ENCODE measurements at places on chromosomes 4 and X.

GRCh38 chr4:16853640-16854039, 44.8 kb downstream of the LDB2 start:
- no peak for DNase-seq

DNA sequence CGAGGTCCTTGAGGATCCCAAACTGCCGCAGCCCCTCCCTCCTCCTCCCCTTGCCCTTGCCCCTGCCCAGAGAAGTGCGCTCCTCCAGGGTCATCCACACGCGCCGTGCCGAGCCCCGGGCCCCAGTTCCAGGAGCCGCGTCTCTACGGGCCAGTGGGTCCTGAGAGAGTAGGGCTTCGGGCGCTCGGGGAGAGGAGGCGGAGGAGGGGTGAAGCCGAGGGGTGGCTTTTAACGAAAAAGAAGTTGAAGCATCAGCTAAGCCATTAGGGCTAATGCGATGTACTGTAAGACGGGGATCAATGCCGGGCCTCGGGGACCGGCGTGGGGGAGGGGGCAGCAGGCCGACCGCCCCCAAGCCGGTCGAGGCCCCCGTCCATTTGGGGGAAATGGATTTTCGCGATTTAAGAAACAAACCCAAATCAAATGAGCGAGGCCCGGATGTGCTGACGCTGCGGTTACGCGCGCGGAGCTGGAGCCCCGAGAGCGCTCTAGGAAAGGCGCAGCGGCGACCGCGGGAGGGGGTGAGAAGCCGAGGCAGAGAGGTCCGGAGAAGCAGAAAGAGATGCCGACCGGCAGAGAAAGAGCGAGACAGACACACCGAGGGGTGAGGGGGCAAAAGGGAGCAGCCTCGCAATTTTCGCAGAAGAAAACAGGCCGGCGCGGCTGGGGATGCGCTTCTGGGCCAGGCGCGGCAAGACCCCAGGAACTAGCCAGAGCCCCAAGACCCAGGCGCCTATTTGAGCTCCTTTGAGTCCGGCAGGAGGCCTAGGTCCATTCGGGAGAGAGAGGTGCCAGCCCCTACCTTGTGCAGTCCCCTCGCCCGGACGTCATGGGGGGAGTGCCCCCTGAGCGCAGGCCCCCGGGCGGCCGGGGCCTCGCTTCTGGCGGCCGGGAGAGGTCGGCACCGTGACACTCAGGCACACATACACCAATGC, 13.6 kb downstream of the HMX1 start:
- DNase-seq, result no peak

DNA sequence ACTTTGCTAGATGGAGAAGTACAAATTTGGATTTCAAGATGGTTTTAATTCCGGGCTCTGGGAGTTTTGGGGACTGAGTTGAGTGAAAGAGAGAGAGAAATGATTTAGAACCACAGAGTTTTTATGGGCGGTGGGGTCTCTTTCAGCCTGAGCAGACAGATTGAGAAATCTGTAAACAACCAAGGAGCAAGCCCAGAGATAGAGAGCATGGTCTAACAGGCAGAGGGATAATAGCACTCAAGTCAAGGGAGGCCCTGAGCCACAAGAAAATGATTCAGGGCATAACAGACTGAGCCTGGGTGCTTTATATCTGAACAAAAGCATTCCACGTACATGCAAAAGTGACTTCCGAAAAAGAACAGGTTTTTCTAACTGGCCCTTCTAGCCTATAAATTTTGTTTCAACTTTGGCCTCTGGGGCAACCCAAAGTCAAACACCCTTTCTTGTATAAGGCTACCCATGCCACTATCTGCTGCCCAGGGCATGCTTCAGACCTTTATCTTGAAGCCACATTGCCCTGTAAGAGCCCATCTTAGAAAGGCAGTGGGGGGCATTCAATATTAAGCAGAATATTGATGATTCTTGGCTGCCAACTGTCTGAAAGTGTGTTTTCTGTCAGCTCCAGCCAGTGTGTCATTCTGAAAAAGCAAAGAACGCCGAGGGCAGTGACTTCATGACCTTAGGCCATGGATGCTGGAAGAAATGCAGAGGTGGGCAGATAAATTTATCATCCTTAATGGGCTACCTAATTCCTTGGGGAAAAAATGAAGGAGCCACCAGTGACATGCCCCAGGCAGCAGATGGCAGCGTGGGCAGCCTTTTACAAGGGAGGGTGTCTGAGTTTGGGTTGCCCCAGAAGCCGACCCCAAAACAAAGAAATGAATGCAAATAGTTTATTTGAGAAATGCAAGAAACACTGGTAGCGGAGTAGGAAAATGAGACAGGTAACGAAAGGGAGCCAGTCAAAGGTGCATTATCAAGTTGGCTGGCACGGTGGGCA, 637.6 kb downstream of the MID1IP1 start:
- DNase-seq, result no peak

DNA sequence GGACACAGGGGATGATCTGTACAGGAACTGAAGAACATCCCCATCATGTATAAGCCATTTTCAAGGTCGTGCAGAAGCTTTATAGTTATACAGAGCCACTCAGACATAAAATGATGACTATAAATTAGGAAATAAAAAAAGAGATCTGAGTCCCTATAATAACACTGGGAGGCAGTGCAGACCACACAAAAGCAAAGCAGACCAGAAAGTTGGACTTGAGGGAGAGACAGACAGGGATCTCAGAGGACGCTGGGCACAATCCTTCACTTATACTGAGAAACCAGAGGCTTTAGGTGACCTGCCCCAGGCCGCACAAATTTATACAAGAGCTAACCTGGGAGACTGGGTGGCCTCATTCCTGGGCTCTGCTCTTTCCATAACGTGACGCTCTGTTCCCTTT, 70.5 kb downstream of the HADH start:
- DNase-seq, result no peak

GRCh38 chr4:6113641-6114040, 86.7 kb downstream of the JAKMIP1 start:
- DNase-seq, result no peak

DNA sequence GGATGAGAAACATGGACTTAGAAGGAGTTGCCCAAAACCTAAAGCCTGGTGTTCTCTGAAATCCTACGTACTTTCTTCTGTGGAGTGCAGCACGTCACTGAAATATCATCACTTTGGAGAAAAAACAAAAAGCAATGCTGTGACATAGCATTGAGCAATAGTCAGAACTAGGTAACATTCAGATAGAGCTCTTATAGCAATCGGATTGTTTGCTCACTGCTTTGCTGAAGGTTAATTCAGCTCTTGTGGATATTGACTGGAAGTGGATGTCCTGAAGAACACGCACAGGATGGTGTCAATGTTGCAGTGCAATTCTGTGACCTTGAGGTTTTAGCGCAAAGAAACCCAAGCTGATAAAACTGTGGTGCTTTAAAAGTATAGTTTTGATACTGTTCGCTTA, 114.2 kb upstream of the GRXCR1 start:
- no peak for DNase-seq

DNA sequence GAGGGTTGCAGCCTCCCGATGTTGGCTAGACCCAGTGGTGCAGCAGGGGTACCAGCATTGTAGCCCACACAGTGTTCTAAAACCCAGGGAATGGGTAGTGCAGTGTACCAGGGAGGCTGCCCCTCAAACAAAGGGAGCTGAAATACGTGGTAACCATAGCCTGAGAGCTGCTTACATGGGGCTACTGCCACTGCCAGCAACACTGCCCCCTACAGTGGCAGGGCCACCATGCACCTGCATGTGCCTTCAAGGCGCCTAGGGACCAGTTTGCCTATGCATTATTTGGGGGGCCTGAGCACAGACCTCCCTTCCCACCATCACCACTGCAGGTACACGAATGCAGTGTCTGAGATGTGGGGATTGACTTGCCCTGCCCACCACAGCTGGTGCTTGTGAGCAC, 21.0 kb upstream of the BMP15 start:
- no peak for DNase-seq

GRCh38 chr4:81459228-81459627, 12.5 kb downstream of the RASGEF1B start:
- no peak for DNase-seq

- DNase-seq, result no peak
These were observed 160.2 kb downstream of the NHS start for GRCh38 chrX:17535229-17535628.

DNA sequence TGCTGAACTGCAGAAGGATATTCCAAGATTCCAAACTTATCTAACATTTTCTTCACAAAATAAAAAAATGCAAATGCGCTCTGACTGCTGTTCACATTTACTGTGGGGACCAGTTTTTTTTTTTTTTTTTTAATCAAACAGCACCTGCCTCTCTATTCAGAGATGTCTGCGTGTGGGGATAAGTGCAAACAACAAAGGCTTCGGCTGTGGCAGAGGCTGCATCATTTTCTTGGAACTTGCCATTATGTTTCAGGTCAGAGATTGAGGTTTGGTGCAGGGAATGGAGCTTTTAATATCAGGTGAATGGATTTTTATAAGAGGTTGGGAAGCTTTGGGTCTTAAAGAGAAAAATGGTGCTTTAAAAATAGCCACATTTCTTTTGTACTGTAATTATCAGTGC, 78.2 kb upstream of the TET2 start:
- DNase-seq, result no peak

- DNase-seq, result no peak
These were observed 26.3 kb upstream of the BCORL1 start for GRCh38 chrX:129956145-129956544.

DNA sequence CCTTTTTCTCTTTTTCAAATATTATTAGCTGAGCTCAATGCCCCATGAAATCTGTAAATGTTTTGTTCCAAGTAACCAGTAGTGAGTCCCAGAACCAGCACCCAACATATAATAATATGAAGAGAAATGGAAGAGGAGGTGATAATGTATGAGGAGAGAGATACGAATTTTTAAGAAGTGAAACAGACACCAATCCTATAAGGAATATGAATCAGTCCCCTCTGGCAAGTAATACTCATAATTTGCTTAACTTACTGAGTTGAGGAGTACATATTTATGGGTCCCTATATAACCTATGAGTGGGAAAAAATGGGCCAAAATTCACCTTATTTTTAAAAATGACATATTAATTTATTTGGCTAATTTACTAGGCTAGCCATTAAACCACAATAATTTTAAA, 8.4 kb upstream of the CBR4 start:
- DNase-seq, result no peak

GRCh38 chr4:163568843-163569242, 74.4 kb downstream of the TMA16 start:
- DNase-seq, result no peak

- DNase-seq, result no peak
These were observed 63.1 kb upstream of the CITED1 start for GRCh38 chrX:72368796-72369195.

DNA sequence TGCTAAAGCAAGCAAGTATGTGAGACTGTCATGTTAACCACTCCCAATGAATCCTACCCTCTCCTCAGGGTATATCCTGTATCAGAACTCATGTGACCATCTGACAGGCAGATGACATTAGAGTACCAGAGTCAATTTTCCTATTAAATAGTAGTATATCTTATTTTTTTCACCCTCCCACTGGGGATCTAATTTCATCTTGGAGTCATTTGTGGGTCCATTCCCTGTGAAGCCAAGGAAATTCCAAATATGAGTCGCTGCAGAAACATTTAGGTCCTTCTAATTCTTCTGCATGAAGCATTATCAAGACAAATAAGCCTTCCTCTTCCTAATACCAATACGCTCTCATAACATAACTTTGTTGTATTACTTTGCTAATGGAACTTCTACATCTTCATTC, 52.2 kb upstream of the BLTP1 start:
- DNase-seq, result no peak

- no peak for DNase-seq
These were observed 117.0 kb upstream of the SLC4A4 start for GRCh38 chr4:71221510-71222466.

GRCh38 chrX:154354013-154354412, 20.4 kb downstream of the FLNA start:
- no peak for DNase-seq

GRCh38 chrX:101745046-101745445, 85.4 kb upstream of the ARMCX2 start:
- DNase-seq, result no peak

DNA sequence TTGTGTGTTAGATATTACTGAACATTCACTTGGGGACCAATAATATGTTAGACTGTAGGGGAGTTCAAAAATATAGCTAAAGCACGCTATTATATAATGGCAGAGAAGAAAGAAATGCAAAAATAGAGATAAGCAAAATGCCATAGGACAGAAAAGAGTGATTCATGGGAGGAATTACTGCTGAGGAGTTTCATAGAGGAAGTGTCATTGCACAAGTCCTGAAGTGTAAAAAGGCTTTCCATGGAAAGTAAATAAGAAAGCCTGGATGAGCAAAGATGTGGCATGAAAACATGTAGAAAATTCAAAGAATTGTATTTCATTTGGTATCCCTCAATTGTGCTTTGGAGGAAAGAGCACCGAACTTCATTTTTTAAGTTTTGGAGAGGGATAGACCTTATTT, 14.5 kb downstream of the HMGB2 start:
- DNase-seq, result no peak

DNA sequence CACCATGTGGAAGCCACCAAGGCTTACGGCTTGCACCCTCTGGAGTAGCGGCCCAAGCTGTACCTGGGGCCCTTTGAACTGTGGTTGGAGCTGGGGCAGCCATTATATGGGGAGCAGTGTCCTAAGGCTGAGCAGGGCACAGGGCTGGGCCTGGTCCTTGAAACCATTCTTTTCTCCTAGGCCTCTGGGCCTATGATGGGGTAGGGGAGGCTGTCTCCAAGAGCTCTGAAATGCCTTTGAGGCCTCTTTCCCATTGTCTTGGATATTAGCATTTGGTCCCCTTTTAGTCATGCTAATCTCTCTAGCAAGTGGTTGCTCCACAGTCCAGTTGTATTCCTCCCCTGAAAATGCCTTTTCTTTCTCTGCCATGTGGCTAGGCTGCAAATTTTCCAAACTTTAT, 96.4 kb upstream of the ARX start:
- DNase-seq, result no peak

- no peak for DNase-seq
These were observed 516.2 kb upstream of the ADGRL3 start for GRCh38 chr4:60683973-60684372.

DNA sequence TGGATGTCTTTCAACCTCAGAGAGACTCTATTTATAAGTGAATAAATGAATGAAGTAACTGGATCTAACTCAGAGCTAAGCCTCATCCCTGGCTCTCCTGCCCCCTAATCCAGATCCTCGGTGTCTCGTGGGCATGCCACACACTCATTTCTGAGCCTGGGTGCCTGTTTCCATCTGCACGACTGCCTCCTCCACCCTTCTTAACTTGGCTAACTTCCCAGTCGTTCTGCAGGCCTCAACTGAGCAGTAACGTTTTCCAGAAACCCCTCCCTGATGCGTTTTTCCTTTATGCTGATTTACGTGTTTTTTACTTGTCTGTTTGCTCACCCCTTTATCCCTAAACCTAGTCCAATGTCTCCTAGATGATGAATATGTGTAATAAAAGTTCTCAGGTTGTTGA, 186.9 kb upstream of the HS3ST1 start:
- no peak for DNase-seq

DNA sequence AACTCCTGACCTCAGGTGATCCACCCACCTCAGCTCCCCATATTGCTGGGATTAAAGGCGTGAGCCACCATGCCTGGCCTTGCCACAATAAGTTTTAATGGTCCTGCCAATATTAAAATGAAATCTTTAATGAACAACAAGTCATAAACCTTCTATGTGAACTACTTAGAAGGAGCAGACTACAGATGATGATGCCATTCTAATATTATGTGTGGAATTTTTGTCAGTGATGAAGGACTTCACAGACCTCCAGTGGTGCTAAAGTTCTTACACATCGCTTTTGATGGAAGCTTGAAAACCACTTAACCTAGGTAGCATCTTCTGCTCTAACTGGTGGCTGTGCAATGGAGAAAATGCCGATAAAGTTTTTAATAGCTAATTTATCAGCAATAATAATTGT, 331.4 kb downstream of the CCSER1 start:
- no peak for DNase-seq

Measured in omental fat pad (tissue), 4 donors.